ENCODE measurements at places on chromosomes 6 and 20.

DNA sequence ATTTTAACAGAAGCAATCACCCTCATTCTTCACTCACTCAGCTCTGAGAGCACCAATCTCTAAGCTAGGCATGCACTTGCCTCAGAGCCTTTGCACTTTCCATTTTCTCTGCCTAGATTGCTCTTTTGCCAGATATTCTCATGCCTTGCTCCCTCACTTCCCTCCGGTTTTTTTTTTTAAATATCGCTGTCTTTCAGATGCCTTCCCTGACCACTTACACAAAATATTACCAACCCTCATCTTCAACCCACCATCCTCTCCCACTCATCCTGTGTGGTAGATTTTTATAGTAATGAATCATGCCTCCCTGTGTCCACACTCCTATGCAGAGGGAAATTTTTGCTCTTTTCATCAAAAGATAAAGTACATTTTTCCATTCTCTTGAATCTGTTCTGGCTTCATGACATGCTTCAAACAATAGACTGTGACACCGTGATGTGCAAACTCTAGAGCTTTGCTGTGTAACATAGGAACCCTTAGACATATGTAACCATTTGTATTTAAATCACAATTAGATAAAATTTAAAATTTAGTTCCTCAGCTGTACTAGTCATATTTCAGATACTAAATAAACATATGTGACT is 437.1 kb downstream of the UTRN start:
- no peak for DNase-seq

GRCh38 chr6:153831350-153832078 is 207.5 kb upstream of the OPRM1 start:
- DNase-seq: peak; percentile 23

- DNase-seq: no peak
Observed at GRCh38 chr6:159819932-159820640, 20.0 kb downstream of the PNLDC1 start.

DNA sequence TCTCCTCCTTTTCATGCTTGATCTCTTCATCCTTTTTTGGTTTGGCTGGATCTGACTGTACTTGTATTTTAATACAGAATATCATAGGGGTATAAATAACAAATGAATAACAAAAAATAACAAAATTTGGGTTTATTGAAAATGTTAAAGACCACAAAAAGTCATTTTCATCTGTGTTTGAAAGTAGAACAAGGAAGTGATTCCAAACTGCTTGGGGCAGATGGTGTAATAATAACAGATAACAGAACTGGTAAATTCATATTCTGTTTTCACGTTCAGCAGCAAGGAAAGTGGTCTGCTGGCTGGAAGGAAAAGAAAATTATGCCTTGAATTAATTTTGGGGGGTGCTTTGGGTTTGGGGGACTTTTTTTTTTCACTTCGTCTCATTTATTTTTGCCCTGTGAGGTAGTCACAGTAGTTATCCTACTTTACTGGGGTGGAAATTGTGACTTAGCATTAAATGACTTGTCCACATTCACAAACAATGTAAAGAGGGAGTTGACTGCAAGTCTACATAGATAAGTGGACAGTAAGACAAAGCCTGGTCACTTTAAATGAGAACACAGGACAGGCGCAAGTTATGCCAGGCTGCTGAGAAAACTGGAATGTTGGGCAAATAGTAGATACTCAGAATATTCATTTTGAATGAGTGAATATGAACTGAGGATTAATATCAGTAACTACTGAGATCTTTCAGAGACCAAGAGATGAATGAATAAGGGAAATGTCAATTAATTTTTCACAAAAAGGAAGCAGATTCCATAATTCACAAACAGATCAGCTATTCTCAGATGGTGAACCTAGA is 193.9 kb upstream of the CITED2 start:
- DNase-seq: no peak

DNA sequence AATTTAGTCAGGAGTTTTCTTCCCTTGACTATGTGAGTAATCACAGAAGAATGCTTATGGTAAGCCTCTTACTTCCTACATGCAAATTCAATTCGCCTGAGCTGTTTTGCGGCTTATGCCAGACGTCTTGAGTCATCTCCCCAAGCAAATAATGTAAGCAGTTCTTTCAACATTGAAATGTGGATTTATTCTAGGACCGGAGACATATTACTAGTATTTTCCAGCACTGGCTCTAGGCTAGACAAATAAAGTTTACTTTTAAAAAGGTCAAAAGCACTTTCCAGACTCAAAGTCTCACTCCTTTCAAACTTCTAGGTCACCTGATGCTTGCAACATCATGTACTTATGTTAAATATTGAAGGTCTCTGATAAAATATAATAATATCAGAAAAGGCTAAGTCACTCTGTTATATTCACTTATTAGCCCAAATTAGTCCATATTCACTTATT is 38.1 kb upstream of the NOX3 start:
- DNase-seq: no peak

DNA sequence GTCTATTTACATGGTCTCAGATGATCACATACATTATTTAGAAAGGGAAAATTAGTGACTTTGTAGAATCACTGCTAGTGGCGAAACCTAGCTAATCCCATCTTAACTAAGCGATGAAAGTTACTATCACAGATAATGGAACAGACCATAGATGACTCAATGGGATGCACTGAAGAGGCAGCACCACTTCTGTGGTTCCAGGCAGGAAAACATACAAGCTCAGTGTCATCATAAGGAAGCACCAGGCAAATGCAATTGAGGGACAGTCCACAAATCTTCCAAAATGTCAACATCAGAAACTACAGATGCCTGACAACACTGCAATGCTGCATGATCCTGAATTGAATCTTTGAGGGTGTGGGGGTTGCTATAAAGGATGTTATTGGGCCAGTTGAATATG is 15.9 kb upstream of the SNAI1 start:
- no peak for DNase-seq

- no peak for DNase-seq
Observed at GRCh38 chr6:82129797-82130196, 117.7 kb downstream of the IBTK start.

GRCh38 chr20:33554914-33555420 is 65.1 kb downstream of the CBFA2T2 start:
- peak; percentile 66 for DNase-seq

- no peak for DNase-seq
Observed at GRCh38 chr6:92404281-92404680, 1015.1 kb downstream of the EPHA7 start.

GRCh38 chr6:47440719-47441118 is 36.9 kb upstream of the CD2AP start:
- no peak for DNase-seq

DNA sequence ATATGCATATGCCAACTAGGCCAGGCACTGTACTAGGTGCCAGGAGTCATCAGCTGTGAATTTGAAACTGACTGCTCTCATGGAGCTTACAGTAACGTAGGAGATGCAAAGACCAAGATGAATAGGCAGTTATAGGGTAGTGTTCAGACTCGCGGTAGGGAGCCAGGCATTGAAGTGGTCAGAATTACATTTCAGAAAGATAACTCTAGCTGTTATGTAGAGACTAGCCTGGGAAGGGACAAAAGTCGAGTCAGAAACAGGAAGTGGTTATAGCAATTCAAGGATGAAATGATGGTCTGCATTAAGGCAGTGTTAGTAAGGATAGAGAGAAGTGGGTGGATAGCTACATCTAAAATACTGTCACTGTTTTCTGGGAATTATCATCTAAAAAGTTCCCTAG is 56.6 kb downstream of the PCMT1 start:
- DNase-seq: no peak

DNA sequence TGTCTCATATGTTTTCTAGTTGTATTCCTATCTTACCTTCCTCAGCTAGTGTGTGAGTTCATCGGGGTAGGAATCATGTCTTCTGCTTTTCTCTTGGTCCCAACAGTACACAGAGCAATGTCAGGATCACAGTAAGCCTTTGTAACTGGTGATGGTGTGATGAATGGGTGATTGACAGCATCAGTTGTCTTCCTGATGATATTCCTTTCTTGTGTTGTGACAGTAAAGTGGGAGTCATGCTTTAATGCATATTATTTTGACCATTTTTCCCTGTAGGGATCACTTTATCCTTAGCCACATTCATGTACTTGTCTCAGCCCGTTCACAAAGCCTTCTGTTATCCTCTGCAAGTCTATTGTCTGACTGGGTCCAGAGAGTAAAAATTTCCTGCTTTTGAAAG is 501.7 kb downstream of the UTRN start:
- no peak for DNase-seq

GRCh38 chr6:52529311-52529710 is 47.5 kb downstream of the TRAM2 start:
- DNase-seq: no peak

GRCh38 chr20:62766716-62767115 is 29.6 kb upstream of the MRGBP start:
- DNase-seq: no peak

- DNase-seq: peak; percentile 22
Observed at GRCh38 chr6:129744201-129744879, 34.4 kb upstream of the ARHGAP18 start.

GRCh38 chr6:14674867-14675648 is 557.5 kb downstream of the CD83 start:
- DNase-seq: no peak

- no peak for DNase-seq
Observed at GRCh38 chr6:65816991-65817390, 110.0 kb upstream of the EYS start.

GRCh38 chr20:48451401-48451800 is 376.4 kb downstream of the PREX1 start:
- DNase-seq: no peak

- no peak for DNase-seq
Observed at GRCh38 chr6:154621686-154622085, 111.2 kb upstream of the CNKSR3 start.

- no peak for DNase-seq
Observed at GRCh38 chr20:40470445-40471260, 218.4 kb downstream of the MAFB start.

- no peak for DNase-seq
Observed at GRCh38 chr6:168450917-168451316, 9.9 kb downstream of the SMOC2 start.

- DNase-seq: no peak
Observed at GRCh38 chr6:139903411-139904157, 529.1 kb upstream of the CITED2 start.

DNA sequence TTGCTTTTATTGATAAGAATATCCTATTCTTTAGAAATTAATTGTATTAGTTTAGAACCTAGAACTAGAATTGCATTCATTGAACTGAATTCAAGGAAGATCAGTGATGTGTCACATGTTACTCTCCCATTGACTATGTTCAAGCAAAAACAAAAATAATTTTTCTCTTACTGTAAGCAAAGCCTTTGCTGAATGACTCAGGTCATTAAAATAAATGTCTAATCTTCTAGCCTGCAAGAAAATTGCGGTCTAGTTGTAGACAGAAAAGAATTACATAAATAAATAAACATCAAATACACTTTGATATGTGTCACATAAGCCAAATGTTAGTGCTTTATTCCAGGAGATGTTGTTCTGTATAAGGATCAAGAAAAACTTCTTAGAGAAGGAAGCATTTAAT is 387.9 kb downstream of the ADGRB3 start:
- no peak for DNase-seq

DNA sequence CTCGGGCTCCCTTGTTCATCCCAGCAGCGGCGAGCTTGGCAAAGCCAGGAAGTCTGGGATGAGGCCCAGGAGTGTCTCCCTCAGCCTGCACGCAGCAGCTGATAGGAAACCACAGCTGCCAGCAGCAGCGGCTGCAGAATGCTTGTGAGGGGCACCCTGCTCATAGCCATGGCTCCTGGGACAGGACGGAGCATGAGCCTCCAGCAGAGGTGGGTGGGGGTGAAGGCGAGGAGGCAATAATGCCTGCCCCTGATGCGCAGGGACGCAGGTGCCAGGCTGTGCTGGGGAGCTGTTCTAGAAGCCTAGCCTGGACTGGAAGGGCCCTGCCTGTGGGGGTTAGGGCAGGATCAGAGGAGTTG is 157.9 kb downstream of the CD83 start:
- DNase-seq: no peak

DNA sequence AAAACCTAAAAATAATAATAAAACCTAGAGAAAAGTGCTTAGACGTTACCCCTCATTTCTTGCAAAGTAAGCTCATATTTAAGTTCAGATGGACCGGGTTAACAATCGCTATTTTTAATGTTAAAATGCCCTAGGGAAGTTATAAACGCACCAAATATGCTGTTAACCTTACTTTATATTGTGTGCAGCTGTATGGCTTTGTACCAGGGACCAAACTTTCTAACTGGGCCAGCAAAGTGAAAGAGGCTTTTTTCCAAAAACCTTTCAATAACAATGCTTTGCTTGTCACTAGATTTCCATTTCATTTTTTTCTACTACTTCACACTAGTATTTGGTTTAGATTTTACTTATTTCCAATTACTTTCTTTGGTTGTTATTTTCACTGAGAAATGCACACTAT is 248.5 kb downstream of the FOXC1 start:
- DNase-seq: no peak

- no peak for DNase-seq
Observed at GRCh38 chr6:142867355-142867801, 77.6 kb downstream of the HIVEP2 start.

GRCh38 chr6:41271901-41272395 is 14.5 kb downstream of the TREM1 start:
- DNase-seq: no peak

GRCh38 chr6:100173211-100173610 is 179.2 kb upstream of the MCHR2 start:
- DNase-seq: no peak

DNA sequence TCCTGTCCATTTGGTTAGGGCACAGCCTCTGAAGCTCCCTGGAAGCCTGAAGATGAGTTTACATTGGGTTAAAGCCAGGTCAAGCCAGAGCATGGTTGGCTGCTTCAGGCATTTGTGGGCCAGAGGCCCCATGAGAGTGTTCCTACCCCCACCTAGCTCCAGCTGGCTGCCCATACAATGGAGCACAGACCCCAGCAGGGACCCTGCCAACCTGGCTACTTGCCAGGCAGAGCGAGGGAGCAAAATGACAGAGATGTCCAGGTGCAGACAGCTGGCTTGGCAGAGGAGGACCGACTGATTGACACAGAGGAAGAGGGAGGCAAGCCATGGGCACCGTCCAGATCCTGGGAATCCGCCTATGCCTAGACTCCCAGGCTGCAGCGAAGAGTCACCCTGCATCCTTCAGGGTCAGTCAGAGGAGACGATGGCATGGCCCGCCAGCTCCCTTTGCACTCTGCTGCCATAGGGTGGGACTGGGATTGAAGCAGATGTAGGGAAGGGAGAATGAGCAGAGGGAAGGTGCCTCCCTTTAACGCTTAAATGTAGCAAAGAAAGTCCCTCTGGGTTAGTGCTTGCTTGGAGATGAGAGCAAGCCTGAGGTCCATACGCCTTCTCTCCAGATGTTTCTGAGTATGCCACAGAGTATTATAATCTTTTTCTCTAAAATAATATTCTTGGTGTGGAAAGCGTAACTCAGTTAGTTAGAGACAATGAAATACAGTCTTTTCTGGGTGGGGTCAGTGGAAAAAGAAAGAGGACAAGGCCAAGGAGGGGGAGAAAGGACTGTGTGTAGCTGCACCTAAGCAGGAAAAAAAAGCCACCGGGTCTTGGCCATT is 77.6 kb upstream of the FYN start:
- DNase-seq: no peak
